ENCODE measurements at places on chromosomes 5 and 9.

DNA sequence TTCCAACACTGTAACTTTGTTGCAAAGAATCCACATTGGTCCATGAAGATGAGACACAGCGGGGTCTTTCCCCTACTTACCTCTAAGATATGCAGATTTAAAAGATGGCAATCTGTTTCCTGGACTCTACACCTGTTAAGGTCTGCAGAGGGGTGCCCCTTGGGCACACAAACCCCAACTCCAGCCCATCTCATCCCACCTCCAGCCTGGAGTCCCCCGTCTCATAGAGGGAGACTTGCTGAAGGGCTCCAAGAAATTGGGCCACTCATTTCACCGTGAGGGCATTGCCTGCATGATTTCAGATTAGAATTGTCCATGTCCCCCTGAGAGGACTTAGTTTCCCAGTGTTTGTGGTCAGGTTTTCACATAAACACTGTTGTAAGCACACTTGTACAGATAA is 365.7 kb downstream of the IRX2 start:
- no peak for DNase-seq

GRCh38 chr5:18113721-18114120 is 479.5 kb downstream of the TAF11L14 start:
- DNase-seq, result no peak

DNA sequence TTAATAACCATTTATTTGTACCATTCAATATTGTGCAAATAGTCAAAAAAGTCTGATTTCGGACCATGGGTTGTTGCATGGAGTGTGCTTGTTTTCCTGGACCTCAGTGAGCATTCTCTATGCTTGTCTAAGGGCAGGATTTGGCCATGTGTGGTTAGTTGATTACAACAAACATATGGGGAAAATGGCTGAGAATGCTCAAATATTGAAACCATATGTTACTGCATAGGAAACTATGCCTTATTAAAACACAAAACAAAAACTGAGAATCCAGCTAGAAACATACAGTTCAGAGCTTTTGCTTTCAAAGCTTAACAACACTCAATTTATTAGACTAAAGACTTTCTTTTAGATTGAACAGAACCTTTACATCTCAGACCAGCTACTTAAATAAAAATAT is 928.3 kb downstream of the NR2F1-AS1 start:
- DNase-seq, result peak; percentile 29

DNA sequence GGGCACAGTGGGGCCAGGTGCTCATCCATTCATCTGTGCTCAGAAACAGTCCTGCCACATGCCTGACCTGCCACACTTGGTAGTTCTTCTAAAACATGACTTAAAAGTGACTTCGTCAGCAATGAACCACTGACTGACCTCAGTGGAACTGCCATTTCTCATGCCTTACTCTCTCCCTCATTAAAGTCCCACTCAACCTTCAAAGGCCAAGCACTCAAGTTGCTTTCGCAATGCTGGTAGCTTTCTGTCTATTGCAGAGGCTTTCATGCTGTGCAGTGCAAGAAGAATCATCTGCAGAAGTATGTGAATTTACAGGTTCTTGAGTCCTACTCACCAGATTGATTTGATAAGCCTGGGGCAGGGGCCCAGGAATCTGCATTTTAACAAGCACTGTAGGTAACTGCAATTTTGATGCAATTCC is 23.9 kb downstream of the B4GALT1 start:
- DNase-seq, result no peak

DNA sequence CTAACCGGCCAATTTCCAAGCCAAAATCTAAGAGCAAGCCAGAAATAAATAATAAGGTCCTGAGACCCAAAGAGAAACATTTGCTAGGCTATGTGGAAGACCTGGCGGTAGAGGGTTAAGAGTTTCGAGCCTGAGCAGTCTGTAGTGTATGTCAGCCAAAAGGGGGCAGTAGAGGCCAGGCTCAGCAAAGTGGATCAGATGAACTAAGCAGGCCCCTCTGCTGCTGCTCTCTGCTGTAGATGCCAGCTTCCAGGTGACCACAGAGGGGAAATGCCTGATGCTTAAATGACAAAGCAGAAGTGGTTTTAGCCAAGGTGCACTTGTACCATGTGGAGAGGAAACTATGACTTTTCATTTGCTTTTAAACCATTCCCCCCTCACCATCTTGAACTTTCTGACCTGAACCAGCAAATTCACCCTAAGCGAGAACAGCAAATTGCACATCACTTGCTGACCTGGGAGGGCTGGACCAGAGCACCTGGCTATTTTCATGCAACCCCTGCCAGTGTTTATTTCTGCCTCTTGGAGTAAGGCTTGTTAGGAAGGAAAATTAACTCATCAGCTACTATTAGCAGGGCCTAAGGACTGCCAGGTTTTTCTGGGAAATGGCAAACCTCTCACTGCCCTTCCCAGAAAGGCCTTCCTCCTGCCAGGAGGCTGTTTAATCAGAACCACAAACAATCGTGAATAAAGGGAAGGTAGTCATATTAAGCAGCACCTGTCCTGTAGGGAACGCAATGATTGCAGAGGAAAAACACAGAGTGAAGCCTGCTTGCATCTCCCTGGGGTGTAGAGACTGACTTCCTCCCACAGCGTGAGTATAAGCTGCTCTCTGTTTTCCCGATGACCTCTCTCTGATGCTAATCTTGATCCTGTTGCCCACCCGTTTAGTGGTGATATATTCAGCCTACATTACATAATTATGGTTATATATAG is 818.2 kb downstream of the TLR4 start:
- no peak for DNase-seq

GRCh38 chr9:6149315-6149714 is 66.3 kb upstream of the IL33 start:
- DNase-seq, result no peak

DNA sequence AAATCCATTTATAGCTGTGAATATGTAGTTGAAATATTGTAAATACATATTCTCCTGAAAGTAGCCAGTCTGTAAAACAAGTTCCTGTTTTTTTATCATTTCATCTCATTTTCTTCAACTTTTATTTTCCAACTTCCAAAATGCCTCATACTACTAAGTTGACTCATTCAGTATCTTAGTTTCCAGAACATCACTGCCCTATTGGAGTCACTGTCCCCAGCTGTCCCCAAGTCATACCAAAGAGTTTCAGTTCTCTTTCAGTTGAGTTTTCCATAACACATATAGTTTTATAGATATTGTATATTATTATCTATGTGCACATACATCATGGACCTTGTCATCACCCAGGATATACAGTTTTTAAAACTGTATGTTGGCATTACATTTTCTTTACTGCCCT is 261.7 kb downstream of the CDH12 start:
- no peak for DNase-seq

DNA sequence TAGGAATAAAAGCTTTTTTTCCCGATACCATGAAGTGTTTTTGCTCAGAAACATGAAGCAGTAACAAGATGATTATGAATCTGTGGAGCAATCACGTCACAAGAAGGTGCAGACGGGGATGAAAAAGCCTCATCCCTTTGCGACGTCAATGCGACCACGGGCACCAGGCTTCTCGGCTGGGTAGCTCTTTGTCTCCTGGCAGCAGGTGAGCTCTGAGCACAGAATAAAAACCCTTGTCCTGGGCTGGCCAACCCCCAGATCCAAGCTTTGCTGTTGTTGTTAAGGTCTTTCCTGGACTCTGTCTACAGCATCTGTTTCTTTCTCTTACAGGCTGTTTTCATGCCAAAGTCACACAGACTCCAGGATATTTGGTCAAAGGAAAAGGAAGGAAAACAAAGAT is 113.8 kb downstream of the ANKRD18B start:
- DNase-seq, result no peak

- DNase-seq, result no peak
These were observed 37.2 kb upstream of the KIF2A start for GRCh38 chr5:62268792-62269191.

DNA sequence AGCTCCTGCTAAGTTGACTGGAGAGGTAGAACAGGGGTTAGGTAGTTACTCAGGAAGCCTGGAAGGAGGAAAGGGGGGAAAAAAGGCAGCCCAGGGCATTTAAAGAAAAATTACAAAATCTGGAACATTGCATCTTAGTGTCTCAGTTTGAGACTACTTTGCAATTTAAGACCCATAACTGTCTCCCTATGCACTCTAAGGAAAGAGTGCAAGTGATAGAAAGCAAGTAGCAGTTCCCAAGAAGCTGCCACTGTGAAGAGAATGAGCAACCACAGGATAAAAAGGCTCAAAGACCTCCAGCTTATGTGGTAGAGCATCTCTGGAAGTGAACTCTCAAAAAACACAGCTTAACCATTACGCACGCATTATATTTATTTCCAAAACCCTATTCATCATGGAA is 141.8 kb downstream of the SLCO4C1 start:
- no peak for DNase-seq

- no peak for DNase-seq
These were observed 958 bp downstream of the CD180 start for GRCh38 chr5:67195406-67196275.

- DNase-seq, result peak; percentile 54
These were observed 115.9 kb upstream of the SH3GL2 start for GRCh38 chr9:17462869-17463464.

- no peak for DNase-seq
These were observed 2122.2 kb downstream of the MAT2B start for GRCh38 chr5:165627548-165628170.

DNA sequence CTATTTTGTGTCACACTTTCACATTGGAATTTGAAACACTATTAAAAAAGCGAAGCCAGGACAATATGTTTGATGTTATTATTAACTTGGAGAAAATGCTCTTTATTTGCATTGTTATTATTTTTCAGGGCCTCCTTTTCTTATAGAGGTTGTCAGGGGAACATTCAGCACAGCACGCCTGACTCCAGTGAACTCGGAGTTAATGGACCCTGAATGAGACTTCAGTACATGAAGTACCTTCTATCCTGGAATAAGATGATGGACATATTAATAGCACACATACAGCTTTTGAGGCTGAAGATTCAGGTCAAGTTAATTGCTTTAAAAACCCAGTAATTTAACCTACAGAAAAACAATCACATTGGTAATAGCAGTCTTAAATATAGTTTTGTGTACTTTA is 652.9 kb downstream of the SEMA5A start:
- no peak for DNase-seq

DNA sequence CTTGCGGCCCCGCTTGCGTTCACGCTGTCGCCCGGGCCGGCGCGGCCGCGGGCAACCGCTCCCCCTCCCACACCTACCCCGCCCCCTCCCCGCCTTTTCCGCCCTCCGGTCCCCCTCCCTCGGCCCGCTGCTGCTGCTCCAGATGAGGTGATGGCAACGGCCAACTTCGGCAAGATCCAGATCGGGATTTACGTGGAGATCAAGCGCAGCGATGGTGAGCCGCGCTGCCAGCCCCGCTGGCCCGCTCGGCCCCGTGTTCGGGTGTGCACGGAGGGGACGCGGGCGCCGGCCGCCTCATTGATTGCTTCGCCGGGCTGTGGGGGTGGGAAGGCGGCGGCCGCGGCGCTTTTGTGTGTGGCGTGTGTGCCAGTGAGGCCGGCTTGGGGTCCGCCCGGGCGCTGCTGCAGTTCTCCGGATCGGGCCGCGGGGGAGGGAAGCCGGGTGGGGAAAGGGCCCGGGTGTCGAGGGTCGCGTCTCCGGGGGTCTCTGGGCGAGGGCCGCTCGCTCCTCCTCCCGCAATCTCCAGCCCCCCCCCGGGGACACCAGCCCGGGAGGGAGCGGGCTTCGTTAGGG is 403 bp downstream of the KIF2A start:
- DNase-seq, result no peak
